ENCODE measurements at places on chromosomes 2 and 18.

DNA sequence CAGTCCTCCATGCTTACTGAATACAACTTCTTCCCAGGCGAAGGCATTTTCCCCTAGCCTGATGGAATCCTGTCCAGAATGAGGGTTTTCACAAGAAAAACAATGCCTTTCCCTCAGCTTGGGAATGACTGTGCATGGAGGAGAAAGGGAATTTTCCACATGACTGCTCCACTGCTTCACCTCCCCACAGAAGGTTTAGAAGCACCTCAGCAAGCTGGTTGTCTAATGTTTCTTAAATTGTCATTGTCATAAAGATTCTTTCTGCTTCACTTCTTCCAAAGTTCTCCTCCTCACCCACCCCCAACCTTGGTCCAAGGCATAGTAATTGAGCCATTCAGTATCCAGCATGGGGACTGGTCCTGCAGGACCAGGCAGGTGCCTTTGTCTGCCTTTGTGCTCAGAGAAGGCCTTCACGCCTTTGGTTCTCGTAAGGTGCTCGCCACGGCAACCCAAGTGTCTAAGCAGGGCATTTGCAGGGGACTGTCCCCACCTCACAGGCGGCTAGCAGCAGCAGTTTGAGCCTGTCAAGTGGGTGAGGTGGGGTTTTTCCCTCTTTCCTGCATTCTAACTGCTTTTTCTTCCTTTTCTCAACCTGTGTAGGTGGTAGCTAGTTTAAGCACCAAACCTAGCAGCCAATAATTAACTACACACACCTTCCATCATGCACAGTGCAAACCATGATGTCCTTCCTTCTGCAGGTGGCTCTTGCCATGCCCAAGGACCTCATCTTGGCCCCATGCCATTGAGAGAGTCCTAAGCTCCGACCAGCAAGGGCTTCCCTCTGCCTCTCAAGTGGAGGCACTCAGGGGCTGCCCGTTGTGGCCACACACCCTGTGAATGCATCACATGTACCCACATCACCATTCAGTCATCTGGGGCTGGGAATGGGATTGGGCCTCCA lies 65.7 kb upstream of the BCL2L11 start:
- DNase-seq: no peak

- no peak for DNase-seq
Measured at GRCh38 chr2:68827666-68828065, 43.5 kb downstream of the BMP10 start.

GRCh38 chr2:17877811-17878280 lies 621 bp upstream of the KCNS3 start:
- no peak for DNase-seq

GRCh38 chr2:170031288-170031687 lies 146.7 kb upstream of the MYO3B start:
- DNase-seq: no peak

GRCh38 chr2:178700136-178700535 lies 107.1 kb downstream of the TTN start:
- DNase-seq: no peak

- peak; percentile 89 for DNase-seq
Measured at GRCh38 chr18:658001-658946, 821 bp downstream of the TYMS start.

GRCh38 chr18:35005963-35006577 lies 35.1 kb upstream of the MAPRE2 start:
- peak; percentile 80 for DNase-seq

- DNase-seq: no peak
Measured at GRCh38 chr18:24031916-24032315, 17.4 kb downstream of the TTC39C start.

DNA sequence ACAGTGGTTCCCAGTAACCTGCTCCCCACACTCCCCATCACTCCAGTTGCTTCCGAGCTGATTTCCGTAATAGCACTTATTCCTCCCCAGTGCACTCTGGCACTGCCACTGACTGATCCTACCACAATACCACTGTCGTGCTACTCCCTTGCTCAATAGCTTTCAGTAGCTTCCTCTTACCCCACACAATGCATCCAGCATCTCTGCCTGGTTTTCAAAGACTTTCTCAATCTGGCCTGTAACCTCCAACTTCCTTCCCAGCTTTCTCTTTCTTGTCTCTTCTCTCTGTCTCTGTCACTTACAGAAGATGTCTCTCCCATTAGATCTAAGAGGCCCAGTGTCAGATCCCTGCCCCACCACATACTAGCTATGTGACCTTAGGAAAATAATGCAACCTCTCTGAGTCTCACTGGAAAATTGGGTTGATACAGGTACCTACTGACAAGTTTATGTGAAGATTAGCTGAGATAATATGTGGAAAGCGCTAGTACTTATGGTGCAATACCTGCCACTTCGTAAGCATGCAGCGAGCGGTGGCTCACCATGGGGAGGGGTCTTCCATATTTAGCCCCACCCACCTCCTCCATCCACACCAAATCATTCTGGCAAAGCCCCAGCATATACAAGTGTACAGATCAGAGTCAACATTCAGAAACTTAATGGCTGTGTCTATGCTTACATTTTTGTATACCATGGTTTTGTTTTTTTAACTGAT lies 36.7 kb downstream of the SFXN5 start:
- DNase-seq: no peak

DNA sequence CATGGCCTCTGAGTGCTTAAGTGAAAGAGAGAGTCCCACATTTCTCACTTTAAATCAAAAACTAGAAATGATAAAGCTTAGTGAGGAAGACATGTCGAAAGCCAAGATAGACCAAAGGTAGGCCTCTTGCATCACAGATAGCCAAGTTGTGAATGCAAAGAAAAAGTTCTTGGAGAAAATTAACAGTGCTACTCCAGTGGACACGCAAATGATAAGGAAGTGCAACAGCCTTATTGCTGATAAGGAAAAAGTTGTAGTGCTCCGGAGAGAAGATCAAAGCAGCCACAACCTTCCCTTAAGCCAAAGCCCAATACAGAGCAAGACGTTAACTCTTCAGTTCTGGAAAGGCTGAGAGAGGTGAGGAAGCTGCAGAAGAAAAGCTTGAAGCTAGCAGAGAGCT lies 32.1 kb downstream of the PSMD1 start:
- DNase-seq: no peak

DNA sequence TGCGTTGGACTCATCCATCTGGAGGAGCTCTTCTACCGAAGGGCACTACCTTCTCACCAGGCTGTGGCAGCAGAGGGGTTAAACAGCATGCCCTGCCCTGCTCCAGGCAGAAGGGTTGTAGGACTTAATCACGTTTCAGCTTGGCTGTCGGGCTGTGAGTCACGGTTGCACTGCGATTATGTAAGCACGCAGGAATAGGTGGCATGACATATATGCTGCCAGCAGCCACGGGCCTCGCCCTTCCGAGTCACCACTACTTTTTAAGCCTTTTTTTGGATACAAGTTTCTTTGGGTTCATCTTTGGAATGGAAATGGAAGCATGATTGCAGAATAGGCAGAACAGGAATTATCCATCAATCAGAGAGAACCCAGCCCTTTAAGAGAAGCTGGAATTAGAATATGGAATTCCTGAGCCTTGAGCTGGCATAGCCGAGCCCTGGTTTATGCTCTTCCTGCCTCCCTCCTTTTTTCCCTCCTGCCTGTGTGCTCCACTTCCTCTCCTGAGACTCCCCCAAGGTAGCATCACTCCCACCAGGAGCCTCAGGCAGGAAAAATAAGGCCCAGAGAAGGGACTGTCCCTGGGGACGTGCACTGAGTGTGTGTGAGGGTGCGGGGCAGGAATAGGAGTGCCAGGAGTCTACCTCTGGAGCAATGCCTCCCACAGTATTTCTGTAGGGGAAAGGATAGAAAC lies 86.8 kb downstream of the SEMA4F start:
- DNase-seq: peak; percentile 20

DNA sequence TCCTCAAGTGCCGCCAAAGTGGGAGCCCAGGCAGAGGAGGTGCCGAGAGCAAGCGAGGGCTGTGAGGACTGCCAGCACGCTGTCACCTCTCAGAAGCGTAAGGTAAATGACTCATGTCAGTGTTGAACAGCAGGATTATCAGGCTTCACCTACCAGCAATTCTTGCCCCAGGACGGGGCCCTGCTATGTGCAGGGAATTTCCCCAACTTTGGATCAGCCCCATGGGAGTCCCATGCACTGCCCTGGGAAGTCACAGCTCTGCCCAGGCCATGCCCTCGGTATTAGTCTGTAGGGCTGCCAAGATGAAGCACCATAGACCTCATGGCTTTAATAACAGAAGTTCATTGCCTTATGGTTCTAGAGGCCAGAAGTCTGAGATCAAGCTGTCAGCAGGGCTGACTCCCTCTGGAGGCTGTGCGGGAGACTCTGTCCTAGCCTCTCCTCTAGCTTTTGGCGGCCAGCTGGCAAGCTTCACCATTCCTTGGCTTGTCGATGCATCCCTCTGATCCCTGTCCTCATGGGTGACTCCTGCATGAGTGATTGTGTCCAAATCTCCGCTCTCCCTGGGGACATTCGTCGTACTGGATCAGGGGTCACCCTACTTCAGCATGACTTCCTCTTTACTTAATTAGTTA lies 55.9 kb downstream of the TRPM8 start:
- no peak for DNase-seq

DNA sequence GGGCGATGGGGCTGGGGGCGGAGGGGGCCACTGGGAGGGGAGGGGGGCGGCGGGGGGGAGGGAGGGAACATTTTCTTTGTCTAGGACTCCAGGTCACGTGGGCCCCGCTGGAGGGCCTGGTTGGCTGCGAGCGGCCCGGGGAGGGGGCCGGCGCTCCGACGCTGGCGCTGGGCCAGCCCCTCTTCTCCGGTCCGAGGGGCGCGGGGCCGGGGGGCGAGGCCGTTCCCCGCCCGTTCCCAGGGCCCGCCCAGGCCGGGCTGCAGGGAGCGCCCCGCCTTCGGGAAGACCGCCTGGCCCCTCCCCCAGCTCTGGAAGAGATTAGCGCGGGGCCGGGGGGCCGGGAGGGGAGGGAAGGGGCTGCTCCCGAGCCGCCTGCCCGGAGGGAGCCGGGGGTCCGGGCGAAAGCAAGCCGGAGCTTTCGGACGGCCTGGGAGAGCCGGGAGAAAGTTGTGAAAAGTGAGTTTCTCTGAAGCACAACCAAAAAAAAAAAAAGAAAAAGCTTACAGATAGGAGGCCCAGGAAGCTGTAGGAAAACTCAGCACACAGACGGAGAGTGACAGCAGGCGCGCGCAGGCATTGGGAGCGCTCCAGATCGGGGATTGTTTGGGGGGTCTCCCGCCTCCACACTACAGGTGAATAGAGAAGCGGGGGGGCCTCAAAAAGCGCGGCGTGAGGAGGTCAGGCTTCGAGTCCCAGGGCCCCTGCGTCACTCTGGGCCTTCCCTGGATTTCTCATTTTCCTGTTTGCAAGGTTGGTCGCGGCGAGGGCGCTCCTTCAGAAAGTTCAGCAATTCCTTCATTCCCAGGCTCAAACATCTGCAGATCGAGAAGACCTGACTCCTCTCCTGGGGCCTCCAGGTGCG lies 84.1 kb upstream of the POMC start:
- DNase-seq: no peak

- DNase-seq: no peak
Measured at GRCh38 chr2:86557836-86558235, 5.4 kb downstream of the CHMP3 start.

DNA sequence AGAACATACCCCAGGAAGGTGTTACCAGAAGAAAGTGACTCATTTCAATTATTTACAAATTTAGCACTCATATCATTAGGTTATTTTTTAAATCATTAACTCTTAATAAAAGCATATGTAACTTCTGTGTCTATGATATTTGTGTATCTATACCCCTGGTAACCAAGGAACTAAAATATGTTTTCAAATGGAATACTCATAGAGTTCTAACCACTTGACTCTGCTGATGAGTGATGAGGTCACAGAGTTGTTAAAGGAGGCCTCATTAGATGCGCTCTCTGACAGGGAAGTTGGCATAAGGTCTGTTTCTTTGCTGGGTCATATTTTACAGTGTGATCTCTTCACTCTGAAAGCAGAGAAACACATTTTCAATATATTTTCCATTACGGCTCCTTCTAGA lies 73.4 kb downstream of the CCDC150 start:
- no peak for DNase-seq

- DNase-seq: no peak
Measured at GRCh38 chr2:205655779-205656456, 26.4 kb upstream of the NRP2 start.

- no peak for DNase-seq
Measured at GRCh38 chr18:74078257-74078656, 69.4 kb downstream of the FBXO15 start.

GRCh38 chr2:240573071-240573515 lies 4.8 kb downstream of the RNPEPL1 start:
- DNase-seq: no peak

DNA sequence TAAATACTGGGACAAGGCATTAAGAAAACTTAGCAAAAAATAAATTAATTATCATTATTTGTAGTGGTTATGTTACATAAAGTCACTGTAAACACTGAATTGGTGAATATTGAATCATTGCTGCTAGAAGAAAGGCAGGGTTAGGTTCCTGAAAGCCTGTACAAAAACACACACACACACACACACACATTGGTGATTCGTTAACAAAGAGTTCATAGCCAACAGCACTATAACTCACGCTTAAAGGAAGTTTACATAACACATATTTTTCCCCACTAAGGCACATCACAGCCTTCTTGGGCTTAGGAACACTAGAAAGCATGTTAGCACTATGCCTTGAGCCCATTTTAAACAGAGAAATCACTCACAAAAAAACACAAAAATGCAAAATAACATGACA lies 690.0 kb upstream of the PIK3C3 start:
- DNase-seq: no peak

DNA sequence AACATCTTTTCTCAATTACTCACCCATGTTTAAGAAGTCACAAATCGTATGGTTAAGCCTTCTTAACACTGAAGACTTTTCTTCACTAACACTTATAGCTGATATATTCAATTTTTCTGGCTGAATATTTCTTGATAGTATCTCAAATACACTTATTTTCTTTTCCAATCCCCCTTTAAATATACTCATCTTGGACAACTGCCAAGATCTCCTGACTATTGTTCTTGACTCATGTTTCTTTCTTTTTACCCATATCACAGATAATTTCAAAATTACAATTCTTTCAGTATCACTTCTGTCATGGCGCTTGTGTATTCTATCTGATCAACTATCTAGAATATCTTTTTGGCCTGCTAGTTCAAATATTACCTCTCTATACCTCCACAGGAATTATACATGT lies 954.3 kb upstream of the ACVR2A start:
- DNase-seq: no peak

DNA sequence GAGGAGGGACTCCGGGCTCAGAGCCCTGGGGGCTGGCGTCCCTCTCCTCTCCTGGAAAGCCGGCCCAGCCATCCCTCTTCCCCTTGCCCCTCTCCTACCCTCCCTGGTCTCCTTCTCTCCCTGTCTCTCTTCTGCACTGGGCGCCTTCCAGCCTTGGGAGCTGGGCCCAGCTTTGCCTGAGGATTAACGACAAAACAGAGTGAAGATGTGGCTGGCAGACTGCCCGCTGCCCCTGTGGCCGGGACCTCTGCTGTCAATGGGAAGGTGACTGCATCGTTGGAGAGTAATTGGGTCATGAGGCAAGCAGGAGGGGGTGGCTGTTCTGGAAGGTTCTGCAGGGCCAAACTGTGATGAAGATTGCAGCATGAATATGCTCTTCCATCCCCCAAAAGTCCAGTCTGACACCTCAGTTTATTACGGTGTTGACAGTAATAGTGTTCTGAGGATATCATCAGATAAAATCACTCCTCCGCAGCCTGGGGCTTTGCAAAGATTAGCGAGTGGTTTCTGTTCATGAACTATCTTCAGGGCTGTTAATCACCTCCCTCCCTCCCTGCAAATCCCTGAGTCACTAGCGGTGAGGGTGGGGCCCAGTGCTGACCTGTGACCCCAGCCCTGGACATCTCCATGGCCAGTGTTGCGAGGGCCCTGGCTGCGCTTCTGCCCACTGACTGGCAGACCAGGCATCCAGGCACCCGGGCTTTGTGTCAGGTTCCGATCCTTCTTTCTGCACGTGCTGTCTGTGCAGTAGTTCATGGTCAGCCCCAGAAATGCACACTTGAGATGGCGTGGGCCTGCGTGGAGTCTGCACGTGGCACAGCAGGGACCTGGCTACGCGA lies 23.0 kb downstream of the RTP5 start:
- DNase-seq: no peak

All from putamen (tissue), 1 donor.